ENCODE measurements at places on chromosomes 2 and 18.

DNA sequence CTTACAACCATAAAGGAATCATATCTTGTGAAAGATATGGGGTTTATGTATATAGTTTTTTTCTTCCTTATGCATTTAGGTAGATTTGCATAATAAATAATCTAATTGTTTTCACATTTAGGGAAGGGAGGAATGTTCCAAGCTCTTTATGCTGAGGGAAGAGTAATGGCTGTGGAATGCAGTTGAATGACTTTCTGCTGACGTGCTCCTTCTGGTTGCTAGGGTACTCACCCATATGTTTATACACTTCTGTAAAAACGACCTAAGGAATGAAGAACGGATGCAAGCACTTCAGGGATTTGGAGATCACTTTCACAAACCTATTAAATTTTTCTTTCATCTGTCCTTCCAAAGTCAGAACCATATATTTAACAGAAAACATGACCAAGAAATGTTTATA, 29.2 kb upstream of the PPP4R1 start:
- DNase-seq = peak; percentile 56

GRCh38 chr2:113134717-113135116, 7.3 kb downstream of the IL1RN start:
- no peak for DNase-seq

DNA sequence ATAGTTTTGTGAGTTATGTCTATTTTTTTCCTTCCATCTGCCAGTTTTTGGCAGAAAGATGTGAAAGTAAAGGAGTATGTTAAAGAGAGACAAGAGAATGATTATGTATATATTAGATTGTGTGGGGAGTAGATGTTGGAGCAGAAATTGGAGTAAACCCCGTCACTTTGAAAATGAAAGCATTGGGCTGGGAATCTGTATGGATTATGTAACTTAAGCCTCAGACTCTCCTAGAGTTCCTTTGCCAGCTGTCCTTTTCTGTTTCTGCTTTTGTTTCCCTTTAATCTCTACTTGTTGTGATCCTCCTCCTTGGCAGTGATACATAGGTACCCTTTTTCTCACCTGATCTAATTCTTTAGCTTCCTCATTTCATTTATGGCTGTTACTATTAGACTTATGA, 19.2 kb downstream of the CCDC138 start:
- peak; percentile 47 for DNase-seq

GRCh38 chr18:76314496-76314895, 180.5 kb downstream of the ZNF516 start:
- no peak for DNase-seq

DNA sequence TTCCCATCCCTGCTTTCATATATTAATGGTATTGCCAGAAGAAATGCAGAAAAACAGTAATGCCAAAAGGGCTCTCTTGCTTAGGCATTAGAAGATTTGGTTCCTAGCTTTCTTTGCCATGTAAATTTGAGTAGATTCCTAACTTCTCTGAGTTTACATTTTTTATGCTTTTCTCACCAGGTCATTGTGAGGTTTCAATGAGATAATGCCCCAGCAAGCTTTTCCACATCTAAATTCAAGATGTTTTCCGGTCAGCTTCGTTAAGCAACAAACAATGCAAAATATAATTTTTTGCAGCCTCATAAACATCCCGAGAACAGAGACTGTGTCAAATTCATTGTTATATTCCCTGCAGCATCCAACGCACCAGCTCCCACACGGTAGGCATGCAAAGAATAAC, 44.9 kb downstream of the NCKAP5 start:
- DNase-seq = no peak

DNA sequence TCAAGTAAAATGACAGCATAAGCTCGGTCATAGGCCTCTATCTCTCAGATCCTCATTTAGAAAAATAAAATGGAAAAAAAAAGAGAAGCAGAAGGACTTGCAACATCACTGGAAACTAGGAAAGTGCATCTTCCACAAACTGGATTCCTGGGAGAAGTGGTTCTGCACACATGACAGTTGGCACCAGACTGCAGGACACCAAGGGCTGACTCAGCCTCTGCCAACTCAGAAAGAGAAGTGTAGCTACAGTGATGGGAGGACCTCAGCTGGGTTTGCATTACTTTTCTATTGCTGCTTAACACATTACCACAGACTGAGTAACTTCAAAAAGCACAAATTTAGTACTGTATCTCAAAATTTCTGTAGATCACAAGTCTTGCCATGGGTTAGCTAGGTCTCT, 409.5 kb upstream of the GCFC2 start:
- no peak for DNase-seq

DNA sequence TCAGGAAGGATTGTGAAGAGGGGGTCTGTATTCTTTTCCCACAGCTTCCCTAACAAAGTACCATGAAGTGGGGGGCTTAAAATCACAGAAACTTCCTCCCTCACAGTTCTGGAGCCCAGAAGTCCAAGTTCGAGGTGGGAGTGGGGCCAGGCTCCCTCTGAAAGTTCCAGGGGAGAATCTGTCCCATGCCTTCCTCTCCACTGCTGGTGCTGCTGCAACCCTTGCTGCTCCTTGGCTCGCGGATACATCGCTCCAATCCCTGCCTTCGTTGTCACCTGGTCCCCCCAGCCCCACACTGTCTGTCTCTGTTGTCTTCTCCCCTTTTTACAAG, 134.1 kb downstream of the DDX1 start:
- no peak for DNase-seq

GRCh38 chr2:237661270-237661669, 33.9 kb downstream of the LRRFIP1 start:
- no peak for DNase-seq

GRCh38 chr2:66412874-66413273, 22.1 kb upstream of the MEIS1 start:
- no peak for DNase-seq

DNA sequence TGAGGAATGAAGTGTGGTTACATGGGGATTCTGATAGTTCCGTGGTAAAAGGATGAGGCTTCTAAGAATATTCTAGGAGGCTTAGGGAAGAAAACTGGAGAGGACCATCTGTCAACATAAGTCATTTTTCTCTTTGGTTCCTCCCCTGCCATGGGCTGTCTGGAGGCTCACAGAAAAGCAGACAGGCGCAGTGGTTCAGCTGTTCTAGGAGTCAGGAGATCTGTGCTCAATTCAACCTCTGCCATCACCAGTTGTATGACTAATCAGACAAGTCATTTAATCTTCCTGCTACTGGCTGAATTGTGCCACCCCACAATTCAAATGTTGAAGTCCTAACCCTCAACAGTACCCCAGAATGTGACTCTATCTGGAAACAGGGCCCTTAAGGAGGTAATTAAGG, 36.4 kb downstream of the ADAM17 start:
- peak; percentile 82 for DNase-seq

DNA sequence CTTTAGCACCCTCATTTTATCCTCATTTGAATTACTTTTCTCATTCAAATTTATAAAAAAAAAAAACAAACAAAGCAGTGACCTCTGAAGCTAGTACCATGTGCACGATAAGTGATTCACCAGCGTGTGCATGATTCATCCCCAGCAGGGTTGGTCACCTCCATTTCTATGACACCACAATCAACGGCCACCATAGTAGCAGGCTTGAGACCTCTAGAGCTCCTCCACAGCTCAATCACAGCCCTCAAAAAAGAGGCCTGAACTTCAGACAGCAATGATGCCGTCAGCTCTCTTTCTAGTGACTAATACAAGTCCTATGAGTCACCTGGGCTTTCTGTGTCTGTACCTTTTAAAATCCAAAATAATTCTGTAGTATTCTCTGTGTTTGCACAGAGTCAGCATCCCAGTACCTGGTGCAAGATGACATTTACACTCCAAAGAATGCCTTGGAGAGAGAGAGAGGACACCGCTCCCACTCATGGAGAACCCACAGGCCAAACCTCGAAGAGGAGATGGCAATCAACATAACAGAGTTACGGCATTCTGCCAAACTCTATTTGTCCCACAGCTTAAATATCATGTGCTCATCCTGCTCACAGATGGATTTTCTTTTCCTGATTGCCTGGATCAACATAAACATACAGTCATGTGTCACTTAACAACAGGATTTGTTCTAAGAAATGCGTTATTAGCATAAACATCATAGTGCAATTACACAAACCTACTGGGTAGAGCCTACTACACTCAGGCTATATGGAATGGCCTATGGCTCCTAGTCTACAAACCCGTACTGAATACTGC, 58.7 kb downstream of the L3MBTL4 start:
- DNase-seq = no peak

DNA sequence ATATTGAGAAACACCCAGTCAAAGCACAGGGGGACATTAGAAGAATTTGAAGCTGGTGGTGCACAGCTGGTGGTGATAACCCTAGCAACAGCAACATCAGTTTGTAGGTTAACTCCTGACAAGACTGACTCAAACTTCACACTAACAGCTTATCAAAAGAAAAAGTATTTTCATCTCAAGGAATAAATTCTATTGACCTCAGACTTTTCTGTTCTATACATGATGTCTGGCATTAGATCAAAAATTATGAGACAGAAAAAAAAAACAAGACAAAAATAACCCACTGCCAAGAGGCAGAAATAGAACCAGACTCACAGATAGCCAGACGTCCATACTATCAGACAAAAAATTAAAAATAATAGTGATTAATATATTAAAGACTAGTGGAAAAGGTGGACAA, 126.1 kb downstream of the COL6A3 start:
- no peak for DNase-seq

GRCh38 chr18:48152549-48152948, 222.1 kb upstream of the SMAD2 start:
- DNase-seq = no peak

DNA sequence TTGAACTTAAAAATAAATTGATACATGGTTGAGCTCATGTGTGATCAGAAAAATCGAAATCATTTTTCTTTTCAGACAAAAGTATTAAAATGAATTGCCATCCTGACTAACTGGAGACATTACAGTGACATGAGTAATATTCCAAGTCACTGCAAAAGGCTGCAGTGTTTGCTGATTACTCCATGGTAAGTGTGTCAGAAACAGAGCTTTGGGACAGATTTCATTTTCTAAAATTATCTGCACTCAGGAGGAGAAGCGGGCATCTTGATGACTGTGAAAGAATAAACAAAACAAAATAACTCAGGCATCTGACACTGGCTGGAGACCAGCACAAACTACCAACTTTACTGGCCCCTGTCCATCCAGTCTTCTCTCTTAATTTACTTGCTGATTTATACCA, 312.3 kb upstream of the PIK3C3 start:
- DNase-seq = no peak

- DNase-seq = no peak
Observed at GRCh38 chr2:237156857-237157779, 71.4 kb downstream of the COPS8 start.

- no peak for DNase-seq
Observed at GRCh38 chr2:203846490-203847105, 21.0 kb upstream of the CTLA4 start.

DNA sequence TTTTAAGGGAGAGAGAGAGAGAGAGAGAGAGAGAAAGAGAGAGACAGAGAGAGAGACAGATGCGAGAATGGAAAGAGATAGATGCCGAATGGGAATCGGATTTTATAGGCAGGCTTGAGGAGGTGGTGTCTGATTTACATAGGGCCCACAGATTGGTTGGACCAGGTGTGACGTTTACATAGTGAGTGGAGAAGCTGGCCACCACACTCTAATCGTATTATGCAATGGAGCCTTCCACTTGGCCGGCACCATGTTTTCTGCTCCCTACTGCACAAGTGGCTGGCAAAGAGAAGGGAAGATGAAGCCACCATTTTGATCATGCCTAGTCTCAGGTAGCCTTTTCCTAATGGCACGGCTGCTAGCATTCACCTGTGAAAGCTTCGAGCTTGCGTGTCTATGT, 33.9 kb downstream of the CD8B2 start:
- no peak for DNase-seq

DNA sequence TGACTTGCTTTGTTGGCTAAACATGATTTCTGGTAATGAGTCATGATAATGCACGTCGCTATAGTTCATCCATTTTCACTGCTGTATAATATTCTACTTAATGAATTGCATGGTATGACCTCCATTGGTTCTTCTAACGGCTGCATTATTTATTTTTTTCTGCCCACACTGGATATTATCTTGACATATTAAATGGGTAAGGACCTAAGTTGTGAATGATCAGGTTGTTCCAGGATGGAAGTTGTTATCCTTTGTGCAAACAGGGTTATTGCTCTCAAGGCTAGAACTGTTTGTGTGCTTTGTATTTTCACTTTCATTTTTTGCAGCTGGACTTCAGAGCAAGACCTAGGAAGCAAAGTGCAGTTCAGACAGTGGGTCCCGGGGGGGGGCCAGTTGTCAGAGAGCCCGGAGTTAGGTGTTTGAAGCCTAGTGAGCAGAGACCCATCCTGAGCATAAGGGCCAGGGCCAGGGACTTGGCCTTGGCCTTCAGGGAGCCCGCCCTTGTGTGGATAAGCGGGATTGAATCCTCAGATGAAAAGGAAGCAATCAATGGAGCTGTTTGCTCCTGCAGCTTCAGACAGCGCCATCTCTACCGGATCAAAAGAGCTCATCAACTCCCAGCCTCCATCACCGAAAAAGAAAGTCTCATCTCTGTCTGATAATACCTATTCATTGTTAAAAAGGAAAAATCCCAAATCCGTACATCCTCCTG, 48.2 kb downstream of the AGAP1 start:
- DNase-seq = no peak

GRCh38 chr2:156709091-156709490, 272.9 kb downstream of the GPD2 start:
- DNase-seq = no peak

GRCh38 chr2:181411105-181411849, 45.9 kb upstream of the ITGA4 start:
- DNase-seq = peak; percentile 99

DNA sequence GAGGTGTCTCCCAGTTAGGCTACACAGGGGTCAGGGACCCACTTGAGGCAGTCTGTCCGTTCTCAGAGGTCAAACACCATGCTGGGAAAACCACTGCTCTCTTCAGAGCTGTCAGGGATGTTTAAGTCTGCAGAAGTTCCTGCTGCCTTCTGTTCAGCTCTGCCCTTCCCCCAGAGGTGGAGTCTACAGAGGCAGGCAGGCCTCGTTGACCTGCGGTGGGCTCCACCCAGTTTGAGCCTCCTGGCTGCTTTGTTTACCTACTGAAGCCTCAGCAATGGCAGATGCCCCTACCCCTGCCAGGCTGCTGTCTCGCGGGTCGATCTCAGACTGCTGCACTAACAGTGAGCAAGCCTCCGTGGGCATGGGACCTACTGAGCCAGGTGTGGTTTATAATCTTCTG, 346.3 kb downstream of the CELF4 start:
- DNase-seq = no peak
